ENCODE measurements at places on chromosomes 3 and 15. TPM values are rescaled to one million over a fixed set of nuclear protein-coding genes. Genes with fewer than 3 reads are reported as not detected.

DNA sequence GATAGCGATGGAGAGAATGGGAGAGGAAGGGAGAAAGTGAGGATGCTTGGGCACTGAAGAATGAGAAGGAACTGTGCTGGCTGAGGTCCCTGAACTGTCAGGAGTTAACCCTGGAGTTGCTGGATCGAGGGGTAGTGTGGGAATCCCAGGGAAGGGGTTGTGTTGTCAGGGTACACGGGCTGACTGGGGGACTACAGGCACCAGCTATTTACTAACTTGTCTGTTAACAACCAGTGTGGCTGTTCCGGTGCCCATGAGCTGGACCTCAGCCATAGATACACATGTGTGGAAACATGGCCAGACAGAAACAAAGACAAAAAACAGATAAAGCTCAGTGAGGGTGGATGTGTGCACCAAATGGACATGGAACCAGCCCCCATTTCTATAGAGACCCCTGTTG, 55.1 kb downstream of the GASK1A start:
- DNase-seq, result no peak

DNA sequence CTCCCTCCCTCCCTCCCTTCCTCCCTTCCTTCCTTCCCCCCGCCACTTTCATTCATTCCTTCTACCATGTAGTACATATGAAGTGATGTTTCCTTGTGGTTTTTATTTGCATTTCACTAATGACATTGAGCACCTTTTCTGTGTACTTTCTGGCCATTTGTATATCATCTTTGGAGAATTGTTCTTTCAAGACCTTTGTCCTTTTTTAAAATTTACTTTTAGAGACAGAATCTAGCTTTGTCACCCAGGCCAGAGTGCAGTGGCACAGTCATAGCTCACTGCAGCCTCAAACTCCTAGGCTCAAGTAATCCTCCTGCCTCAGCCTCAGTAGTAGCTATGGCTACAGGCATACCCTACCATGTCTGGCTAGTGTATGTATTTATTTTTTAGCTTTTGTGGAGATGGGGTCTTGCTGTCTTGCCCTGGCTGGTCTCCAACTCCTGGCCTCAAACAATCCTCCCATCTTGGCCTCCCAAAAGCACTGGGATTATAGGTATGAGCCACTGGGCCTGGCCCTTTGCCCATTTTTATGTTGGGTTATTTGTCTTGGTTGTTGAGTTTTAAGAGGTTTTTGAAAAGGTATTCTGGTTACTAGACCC, 42.0 kb upstream of the CTDSPL2 start:
- no peak for DNase-seq

The AADAC gene
- 0.13 TPM for total RNA-seq

DNA sequence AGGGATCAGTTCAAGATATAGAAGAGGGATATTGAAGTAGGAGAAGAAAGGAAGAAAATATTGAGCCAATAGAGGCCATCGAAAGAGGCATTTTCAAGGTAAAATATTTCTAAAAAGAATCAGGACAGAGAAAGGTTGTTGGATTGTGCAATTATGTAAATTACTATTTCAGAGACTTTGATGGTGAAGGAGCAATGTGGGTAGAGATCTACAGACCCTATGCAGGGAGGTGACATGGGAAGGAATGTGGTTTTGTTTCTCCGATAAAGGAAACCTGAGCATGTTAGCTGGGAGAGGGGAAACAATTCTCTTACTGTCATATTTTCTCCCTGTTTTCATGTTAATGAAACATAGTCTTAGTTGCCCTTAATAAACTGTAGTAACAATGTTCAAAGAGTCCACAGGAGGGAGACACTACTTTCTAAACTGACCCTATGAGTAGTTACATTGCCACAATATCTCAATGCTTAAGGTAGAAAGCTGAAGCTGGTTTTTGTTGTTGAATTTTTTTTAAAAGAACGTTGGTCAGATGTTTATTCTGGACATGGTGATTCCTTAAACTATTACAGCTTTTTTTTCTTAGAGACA, 133.3 kb downstream of the GRM7 start:
- DNase-seq, result peak; percentile 29

The SMCO1 gene
- not detected for total RNA-seq

The CLEC3B gene
- total RNA-seq, result 0.26 TPM

- peak; percentile 24 for DNase-seq
These were observed 162.5 kb upstream of the CHRNA7 start for GRCh38 chr15:31867536-31868442.

GRCh38 chr3:172701751-172702150, 9.1 kb downstream of the NCEH1 start:
- no peak for DNase-seq

- no peak for DNase-seq
These were observed 44.8 kb downstream of the CCR4 start for GRCh38 chr3:32996048-32996754.

The CCR8 gene
- total RNA-seq, result not detected

GRCh38 chr3:126460381-126460780, 15.3 kb downstream of the ZXDC start:
- DNase-seq, result no peak

DNA sequence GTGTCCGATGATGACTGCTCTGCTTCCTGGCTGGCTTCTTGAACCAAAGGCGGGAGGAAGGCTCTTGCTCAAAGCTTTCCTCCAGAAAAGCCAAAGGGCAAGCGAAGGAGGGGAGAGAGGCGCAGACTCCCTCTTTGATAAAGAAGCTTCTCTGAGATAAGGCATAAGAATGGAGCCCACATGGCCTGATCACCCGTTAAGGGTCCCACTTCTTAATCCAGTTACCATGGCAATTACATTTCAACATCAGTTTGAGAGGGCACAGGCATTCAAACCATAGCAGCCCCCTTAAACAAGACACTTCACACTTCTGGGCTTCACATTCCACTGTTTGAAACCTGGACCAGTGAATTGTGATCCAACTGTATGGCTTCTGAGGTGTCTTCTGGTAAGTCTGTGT, 8.0 kb downstream of the ABHD17C start:
- no peak for DNase-seq

The FOXL2 gene
- not detected for total RNA-seq

The GPR160 gene
- total RNA-seq, result 1.8 TPM

DNA sequence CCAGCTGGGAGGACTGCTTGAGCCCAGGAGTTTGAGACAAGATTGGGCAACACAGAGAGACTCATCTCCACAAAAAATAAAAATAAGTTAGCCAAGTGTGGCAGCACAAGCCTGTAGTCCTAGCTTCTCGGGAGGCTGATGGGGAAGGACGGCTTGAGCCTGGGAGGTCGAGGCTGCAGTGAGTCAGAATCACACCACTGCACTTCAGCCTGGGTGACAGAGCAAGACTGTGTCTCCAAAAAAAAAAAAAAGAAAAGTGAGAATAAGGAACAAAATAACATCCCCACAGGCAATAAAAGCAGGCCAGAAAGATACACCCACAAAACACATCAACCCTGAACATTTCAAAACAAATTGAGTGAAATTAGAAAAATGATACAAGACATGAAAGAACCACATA, 48.7 kb upstream of the OCA2 start:
- DNase-seq, result no peak

The FBXW12 gene
- not detected for total RNA-seq

GRCh38 chr3:183959214-183959613, 58.5 kb downstream of the ABCC5 start:
- no peak for DNase-seq

The CA12 gene
- total RNA-seq, result 0.38 TPM

DNA sequence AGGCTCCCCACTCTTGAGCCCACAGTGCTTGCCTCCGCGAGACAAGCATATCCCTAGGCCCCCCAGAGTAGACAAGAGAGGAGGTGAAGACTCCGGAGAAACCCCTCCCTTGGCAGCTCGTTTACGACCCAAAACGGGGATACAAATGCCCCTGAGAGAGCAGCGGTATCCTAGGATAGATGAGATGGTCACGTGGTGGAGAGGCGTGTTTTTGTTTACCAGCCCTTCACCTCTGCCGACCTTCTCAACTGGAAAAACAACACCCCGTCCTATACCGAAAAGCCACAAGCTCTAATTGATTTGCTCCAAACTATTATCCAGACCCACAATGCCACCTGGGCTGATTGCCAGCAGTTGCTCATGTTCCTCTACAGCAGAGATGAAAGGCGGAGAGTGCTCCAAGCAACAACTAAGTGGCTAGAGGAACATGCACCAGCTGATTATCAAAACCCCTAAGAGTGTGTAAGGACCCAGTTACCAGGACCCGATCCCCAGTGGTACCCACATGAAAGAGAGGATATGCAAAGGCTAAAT, 99.5 kb upstream of the OSBPL11 start:
- DNase-seq, result no peak

The ZBTB47 gene
- 20.0 TPM for total RNA-seq

- DNase-seq, result no peak
These were observed 74.0 kb downstream of the POLR2M start for GRCh38 chr15:57780471-57780870.

GRCh38 chr3:120090422-120090821, 3.8 kb downstream of the GSK3B start:
- no peak for DNase-seq

GRCh38 chr15:69084404-69085030, 70.0 kb downstream of the NOX5 start:
- no peak for DNase-seq

DNA sequence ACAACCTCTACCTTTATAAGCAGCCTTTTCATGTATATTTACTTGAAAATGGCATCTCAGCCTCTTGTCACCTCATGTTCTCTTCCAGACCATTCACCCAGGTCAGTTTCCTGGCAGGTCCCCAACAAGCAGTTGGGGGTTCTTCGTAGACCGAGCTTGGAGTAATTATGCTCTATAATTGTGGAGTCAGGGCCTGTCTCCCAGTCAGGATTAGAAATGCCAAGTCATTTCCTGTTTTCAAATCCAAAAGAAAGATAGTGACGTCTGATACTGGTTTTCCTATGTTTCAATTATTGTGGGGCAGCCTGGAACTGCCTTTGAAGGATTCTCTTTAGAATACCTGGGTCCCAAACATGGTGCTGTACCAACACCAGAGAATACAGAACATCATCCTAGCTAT, 430.6 kb downstream of the MECOM start:
- peak; percentile 90 for DNase-seq

The NDN gene
- 20.3 TPM for total RNA-seq

GRCh38 chr3:72270072-72270681, 485.2 kb upstream of the PROK2 start:
- DNase-seq, result peak; percentile 35
